ENCODE measurements at places on chromosomes 13 and 19. TPM values are rescaled to one million over a fixed set of nuclear protein-coding genes. Genes with fewer than 3 reads are reported as not detected.

- no peak for DNase-seq
Observed at GRCh38 chr19:3323026-3323425, 43.4 kb upstream of the NFIC start.

DNA sequence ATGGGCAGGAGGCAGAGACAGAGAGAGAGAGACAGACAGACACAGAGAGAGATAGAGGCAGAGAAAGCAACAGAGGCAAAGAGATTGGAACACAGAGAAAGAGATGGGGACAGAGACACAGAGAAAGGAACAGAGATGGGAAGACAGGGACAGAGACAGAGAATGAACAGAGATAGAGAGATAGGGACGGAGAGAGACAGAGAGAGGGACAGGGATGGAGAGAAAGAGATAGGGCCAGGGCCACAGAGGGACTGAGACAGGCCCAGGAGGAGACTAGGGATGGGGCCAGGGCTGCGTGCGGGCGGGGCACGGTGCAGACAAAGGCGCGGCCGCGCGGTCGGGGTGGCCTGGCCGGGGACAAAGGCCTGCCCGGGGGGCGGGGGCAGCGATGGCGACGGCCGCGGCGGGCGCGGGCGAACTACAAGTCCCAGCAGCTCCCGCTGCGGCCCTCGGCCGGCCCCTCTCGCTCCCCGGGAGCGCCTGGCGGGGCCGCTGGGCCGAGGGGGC, at the start of gene ZNF358:
ZNF358 (plus strand) TSS at position 459 of the 507 bp plus-strand sequence. CDS start 3,140 bp downstream, outside the sequence.
- peak; percentile 64 for DNase-seq

Gene CCL25
- total RNA-seq: not detected

GRCh38 chr13:21529146-21529893, 70.2 kb upstream of the ZDHHC20 start:
- no peak for DNase-seq

GRCh38 chr19:32570081-32570785, 10.8 kb upstream of the PDCD5 start:
- DNase-seq: peak; percentile 58

Gene FXYD1
- 1.1 TPM for total RNA-seq

Gene BAX
- 74.4 TPM for total RNA-seq

Gene ZNF20
- 7.5 TPM for total RNA-seq

GRCh38 chr13:24680921-24681604, 855 bp downstream of the ATP12A start:
- no peak for DNase-seq

GRCh38 chr19:15144046-15144646, 36.9 kb downstream of the SYDE1 start:
- no peak for DNase-seq

GRCh38 chr19:45717983-45718650, 12.6 kb downstream of the FBXO46 start:
- no peak for DNase-seq

GRCh38 chr13:31970231-31970930, 61.2 kb upstream of the FRY start:
- DNase-seq: no peak

- peak; percentile 61 for DNase-seq
Observed at GRCh38 chr13:112748947-112749735, 59.3 kb downstream of the ATP11A start.

DNA sequence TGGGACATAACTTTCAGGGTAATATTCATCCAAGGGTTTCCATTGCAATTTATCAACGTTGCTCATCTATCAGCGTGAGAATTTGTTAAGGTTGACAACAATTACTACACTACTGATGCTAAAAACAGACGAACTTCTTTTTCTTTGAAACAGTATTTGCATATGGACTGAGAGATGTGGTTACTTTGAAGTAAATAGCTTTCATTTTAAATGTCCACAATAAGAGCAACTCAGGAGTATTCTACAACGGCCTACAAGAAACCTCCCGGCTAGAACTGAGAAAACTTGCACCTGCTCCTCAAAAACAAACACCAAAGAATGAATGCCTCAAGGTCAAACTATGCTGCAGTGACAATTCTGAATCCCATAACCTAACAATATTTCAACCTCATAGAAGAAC, 238.4 kb downstream of the IRS2 start:
- no peak for DNase-seq

DNA sequence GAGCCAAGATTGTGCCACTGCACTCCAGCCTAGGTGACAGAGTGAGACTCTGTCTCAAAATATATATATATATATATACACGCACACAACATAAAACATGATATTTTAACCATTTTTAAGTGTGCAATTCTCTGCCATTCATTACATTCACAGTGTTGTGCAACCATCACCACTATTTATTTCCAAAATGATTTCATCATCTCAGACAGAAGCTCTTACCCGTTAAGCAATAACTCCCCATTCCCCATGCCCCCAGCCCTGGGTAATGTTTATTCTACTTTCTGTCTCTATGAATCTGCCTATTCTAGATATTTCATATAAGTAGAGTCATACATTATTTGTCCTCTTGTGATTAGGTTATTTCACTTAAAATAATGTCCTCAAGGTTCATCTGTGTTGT, 20.3 kb downstream of the WDR88 start:
- DNase-seq: no peak

Gene FRY
- total RNA-seq: 27.4 TPM

DNA sequence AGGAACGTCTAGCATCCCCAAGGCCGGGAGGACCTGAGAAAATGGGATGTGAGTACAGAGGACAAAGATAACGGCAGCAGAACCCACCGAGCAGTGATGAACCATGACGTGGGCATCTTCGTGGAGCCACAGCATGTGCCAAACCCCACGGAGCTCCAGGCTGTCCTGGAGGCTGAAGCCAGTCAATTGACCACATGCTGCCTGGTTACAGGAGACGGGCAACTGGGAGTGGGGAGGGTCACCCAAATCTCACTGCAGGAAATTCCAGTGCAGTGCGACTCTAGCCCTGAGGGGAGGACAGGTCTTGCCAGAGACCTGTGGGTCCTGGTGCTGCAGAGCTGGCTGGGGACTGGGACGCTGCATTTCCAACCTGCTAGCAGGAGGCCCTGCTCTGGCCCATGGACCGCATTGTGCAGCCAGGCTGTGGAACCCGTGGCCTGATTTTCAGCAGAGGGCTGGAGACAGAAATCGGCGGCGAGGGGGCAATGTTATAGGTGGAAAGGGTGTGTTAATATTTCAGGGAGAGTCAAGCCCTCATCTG, 3.2 kb upstream of the GRTP1 start:
- DNase-seq: no peak

DNA sequence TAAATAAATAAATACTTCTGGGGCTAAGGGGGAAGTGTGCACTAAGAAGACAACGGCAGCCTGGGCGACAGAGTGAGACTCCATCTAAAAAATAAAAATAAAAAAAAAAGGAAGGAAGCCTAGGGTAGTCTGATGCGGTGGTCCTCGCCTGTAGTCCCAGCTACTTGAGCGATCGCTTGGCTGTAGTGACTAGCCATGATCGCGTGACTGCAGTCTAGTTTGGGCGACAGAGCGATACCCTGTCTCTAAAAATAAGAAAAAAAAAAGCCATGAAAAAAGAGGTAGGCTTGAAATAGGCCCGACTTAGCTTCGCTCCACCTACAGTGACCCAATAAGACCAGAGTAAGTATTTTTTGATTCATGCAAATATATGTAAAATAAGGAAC, 661 bp upstream of the BABAM1 start:
- no peak for DNase-seq

- DNase-seq: no peak
Observed at GRCh38 chr13:108213946-108214345, 1.4 kb downstream of the LIG4 start.

- no peak for DNase-seq
Observed at GRCh38 chr19:57466489-57466888, 9.5 kb upstream of the VN1R1 start.
